ENCODE measurements at places on chromosomes 6 and 20.

DNA sequence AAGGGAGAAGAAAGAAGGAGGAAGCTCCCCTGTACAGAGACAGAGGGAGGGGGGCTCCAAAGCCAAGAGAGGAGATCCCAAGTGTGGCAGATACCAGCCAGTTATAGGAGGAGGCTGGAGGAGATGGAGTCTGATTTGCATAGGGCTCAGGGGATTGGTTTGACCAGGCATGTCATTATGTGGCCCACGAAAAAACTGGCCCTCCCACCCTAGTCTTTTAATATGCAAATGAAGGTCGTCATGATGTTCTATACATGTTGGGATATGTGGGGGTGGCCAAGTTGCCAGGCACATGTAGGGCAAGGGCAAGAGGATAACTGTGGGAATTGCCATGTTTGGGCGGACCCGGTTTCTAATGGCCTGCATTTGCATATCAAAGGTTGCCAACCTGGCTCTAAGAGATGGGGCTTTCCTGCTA, 17.6 kb upstream of the ZFP64 start:
- DNase-seq = no peak

DNA sequence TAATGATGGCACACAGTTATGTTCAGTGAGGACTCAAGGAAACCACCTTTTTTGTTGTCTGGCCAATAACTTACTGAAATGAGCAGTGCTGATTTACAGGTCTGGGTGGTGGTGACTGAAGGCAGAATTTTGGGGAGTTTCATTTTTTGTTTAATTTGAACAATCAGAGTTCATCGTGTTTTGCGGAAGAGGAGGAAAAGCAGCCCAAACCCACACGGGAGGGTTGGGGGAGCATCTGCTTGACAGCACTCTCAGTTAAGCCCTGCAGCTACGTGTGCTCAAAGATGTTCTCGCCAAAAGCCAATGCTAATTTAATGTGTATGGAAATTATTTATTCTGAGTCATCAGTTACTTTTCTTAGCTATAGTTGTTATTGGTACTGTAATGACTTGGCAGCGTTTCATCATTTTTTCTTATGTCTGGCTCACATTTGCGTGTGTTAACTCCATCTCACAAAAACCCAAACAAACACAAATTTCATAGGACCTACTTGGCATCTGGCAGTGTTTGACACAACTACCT, 89.2 kb downstream of the UST start:
- DNase-seq = no peak

GRCh38 chr6:87487555-87487954, 14.8 kb downstream of the SLC35A1 start:
- DNase-seq = no peak

DNA sequence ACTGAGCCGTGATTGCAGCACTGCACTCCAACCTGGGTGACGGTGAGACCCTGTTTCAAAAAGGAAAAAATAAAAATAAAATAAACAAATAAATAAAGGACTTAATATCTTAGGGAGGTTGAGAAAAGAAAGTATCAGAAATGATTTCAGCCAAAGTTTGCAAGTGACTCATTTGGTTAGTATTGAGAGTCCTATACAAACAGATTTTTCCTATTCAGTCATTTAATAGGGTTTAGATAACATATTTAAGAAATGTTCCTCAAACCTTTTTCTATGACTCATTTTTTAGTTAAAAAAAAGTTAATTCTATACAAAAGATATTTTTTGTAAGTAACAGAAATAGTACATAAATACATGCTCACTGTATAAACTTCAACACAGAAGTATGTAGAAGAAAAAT, 235.1 kb downstream of the GJA1 start:
- no peak for DNase-seq

- DNase-seq = no peak
Observed at GRCh38 chr20:63054103-63054474, 47.3 kb upstream of the BHLHE23 start.

DNA sequence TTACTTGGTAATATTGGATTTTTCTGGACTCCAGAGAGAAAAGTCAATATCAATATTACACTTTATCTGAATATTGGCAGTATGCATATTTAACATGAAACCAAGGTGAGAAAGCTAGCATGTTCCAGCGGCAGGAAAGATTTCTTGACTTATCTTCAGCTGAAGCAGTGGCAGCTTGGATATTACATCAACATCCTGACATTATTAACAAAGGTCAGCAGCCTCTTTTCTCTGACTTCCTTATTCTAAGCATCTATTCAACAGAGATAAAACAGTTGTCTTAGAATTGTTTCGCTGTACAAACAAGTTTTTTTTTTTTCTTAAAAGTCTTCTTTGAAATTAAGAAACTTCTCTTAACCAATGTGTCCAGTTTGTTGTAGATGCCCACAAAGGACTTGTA, 11.8 kb downstream of the DCBLD1 start:
- DNase-seq = no peak

GRCh38 chr6:33299237-33299944, 649 bp upstream of the RGL2 start:
- DNase-seq = peak; percentile 82

DNA sequence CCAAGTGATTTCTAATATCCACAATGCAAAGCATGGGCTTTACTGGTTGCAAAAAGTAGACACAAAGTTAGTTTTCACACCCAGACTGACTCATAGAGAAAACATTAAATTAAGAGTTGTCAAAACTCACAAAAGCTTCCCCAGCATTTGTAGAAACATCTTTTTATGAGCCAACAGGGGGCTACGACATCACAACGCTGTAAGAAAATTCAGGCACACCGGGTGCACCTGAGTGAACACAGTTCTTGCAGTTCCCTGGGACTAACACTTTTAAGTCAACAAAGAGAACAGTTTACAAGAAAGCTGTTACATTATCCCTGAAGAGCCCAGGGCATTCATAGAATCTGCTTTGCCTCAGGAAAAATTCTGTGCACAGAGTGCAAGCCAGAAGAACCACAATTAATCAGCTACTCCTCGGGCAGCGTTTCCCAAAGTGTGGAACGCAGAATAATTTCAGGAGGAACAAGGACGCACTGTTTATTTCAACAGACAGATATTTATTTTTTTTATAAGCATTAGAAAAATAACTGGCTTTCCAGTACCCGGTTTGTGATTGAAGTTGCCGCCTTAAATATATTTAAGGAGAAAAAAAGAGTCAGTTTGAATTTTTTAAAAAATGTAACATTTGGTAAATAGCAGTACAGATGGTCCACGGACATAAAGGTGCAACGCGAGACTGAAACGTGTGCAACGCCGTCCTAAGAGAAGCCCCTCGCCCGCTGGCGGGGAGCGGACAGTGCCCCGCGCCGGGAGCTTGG, 1.2 kb downstream of the NCOA5 start:
- no peak for DNase-seq

GRCh38 chr6:3292431-3293197, 33.9 kb downstream of the PSMG4 start:
- DNase-seq = no peak

DNA sequence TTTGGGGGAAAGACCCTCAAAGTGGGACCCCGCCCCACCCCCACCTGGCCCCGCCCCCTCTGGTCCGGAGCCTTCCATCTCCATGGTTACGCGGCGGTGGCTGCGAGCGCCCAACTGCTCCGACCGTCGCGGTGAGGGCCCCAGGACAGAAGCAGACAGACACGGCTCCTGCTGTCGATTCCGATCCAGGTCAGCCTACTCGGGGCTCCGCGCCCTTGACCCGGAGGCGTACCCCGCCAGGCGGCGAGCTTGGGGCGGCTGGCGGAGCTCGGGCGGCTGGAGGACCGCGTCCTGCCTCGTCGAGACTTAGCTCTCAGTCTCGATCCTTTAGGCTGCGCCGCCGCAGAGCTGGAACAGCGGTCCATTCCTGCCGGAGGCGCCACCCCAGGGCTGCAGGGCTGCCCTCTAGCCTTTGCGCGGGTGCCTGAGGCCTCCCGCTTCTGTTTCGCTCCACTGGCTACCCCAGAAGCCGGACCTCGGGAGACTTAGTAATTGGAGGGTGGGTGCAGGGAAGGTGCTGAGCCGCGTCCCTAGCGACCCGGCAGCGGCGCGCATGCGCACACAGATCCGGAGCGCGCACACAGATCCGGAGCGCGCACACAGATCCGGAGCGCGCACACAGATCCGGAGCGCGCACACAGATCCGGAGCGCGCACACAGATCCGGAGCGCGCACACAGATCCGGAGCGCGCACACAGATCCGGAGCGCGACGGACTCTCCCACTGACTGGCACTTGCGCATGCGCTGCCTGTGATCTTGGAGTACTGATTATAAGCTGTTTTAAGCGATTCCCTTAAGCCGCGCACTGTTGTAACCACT, at the start of gene CFAP206:
CFAP206 (plus strand) TSS at position 72 of the 820 bp plus-strand sequence. CDS start 1,868 bp downstream, outside the sequence.
- peak; percentile 67 for DNase-seq

GRCh38 chr6:118284736-118285360, 263.2 kb upstream of the PLN start:
- no peak for DNase-seq

- DNase-seq = no peak
Observed at GRCh38 chr20:48613926-48614325, 213.9 kb downstream of the PREX1 start.

GRCh38 chr6:108526739-108527174, 34.0 kb upstream of the FOXO3 start:
- DNase-seq = no peak

DNA sequence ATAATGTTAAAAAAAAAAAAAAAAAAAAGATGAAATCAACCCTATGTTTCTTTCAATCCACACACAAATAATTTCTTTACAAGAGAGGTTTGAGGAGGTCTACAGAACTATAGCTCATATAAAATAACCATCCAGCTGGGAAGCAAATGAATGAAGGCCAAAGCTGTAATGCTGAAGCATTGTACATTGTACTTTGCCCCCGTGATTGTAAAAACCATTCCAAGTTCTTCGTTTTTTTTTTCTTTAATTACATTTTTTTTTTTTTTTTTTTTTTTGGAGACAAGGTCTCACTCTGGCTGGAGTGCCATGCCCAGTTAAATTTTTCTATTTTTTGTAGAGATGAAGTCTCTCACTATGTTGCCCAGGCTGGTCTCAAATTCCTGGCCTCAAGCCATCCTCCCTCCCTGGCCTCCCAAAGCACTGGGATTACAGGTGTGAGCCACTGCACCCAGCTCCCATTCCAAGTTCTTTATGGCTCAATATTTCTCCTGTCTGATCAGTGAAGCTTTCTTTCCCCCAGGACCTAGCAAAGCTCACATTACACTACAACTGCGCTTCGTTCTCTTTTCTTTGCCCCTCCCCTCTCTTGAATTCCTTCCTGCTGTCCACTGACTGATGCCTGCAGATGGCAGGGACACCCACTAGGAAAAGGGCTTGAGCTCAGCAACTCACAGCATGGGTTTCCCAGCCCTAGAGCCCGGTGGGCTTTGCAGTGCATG, 53.0 kb upstream of the NOP56 start:
- no peak for DNase-seq

DNA sequence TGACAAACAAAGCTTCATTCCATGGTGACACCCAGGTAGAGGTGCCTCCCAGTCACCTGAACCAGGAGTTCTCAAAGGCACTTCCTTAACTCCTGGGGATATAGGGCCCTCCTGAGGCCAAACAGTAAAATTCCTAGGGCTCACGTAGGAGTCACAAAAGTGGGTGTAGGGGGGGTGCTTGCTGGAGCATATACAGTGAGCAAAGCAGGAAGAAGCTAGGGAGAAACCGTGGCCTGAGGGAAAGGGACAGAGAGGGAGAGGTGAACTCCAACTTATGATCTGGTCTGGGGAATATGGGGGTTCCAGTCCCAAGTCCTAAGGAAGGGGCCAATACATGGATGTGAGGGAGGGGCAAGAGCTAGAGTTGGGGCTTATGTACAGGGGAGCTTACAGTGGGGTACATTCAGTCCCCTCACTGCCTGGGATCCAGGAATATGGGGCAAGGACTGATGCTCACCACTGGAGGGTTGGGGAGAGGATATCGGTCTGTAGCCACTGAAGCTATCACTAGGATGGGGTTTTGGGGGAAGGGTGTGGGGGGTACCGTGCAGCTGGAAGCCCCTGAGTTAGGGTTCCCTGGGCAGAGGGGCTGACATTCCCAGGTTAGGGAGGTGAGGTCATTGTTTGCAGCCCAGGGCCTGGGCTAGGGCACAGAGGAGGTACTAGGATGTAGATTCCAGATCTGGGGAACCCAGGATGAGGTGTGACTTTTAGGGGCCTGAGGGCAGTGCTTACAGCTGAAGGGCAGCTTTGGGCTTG, 950 bp downstream of the PEDS1 start:
- DNase-seq = no peak

DNA sequence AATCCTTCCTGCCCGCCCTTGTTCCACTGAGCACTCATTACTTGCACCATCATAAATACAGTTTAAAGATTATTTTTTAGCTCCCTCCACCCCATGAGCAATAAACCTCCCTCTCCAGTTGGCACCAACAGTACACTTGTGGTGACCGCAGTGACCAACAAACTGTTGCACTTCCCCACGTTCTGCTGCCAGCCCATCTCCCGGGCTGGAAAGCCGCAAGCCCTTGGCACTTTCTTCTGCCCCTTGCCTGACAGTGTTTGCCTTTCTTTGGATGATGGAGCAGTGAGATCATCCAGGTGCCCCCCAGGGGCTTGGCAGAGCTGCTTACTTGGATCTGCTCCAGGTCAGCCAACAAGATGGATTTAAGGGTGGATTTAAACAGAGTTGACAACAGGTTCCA, 21.6 kb downstream of the KCNB1 start:
- peak; percentile 36 for DNase-seq

DNA sequence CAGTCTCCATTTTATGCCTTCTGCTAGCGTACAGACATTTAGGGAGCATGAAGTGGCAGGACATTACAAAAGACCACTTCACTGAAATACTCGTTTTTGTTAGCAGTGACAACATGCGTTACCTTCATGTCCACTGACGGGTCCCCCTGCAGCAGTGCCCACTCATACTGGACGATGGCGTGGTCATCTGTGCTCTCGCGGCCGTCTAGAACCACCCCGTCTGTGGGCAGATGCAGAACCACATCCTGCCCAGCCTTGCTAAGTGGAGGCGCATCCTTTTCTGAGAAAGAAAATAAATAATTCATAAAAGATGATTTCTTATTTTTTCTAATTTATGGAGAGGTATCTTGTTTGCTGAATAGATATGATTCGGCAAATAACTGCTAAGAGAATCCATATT, 11.3 kb downstream of the LRP11 start:
- DNase-seq = no peak

GRCh38 chr20:11195899-11196558, 522.2 kb upstream of the JAG1 start:
- no peak for DNase-seq

DNA sequence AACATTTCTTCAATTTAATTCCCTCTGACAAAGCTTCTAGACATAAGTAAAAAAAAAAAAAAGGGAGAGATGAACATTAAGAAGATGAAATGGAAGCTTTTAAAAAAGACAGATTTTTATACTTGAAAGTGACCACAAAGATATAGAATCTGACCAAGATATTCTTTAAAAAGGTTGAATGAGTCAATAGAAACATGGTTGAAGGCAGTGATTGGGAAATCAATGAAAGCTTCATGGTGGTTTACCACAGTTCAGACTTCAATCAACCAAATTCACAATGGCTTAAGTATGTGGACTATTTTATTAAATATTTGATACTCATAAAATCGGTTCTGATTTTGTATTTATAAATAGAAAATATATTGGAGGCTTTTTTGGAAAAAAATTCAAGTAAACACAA, 248.4 kb upstream of the HSF2 start:
- DNase-seq = no peak

DNA sequence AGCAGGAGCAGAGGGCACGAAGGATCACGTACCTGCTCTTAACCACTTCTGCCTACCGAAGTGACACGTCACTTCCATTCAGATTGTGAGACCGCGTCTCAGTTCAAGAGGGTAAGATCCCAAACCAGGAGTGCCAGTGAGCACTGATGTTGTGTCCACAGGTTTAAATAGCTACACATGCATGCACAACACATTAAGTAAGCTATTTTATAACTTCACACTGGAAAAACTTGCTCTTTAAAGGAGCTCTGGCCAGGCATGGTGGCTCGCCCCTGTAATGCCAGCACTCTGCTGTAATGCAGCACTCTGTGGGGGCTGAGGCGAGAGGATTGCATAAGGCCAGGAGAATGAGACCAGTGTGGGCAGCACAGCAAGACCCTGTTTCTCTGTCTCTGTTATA, 21.1 kb downstream of the ABHD12 start:
- DNase-seq = no peak

All from GOT3 (cell line).